Fibroblast of villous mesenchyme (primary cell): ENCODE measurements at places on chromosomes 11 and 22.

DNA sequence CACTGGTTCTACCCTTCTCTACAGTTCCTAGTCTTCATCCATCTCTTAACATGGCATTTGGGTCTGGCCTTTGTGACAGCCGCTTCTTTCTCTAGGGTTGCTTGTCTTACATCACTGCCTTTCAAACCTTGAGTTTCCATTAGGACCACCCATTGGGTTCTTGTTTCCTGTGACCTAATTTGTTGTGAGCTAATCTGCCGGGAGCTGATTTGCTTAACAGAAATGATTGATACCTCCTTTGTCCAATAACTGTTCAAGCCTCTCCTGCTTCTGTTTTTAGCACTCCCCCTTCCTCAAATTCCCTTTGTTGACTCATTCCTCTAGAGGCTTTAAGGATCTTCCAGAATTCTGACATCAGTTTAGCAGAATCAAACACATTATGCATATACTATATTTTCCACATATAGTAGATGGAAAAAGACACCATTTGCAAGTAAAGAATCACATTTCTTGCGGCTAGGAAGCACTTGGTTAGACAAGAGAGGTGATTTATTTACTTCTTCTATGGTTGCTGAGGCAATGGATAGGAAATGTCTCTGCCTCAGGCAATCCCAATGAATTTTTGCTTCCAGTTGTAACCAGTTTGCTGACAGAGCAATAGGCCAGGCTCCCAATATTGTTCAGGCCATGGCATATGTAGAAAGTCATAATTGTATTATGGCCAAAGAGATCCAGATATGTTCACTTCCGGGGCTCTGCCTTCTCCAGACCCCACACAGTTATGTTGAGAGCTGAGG lies 130.7 kb downstream of the SNX19 start:
- peak; percentile 45 for DNase-seq

GRCh38 chr22:21068681-21069276 lies 23.0 kb downstream of the LRRC74B start:
- no peak for DNase-seq

DNA sequence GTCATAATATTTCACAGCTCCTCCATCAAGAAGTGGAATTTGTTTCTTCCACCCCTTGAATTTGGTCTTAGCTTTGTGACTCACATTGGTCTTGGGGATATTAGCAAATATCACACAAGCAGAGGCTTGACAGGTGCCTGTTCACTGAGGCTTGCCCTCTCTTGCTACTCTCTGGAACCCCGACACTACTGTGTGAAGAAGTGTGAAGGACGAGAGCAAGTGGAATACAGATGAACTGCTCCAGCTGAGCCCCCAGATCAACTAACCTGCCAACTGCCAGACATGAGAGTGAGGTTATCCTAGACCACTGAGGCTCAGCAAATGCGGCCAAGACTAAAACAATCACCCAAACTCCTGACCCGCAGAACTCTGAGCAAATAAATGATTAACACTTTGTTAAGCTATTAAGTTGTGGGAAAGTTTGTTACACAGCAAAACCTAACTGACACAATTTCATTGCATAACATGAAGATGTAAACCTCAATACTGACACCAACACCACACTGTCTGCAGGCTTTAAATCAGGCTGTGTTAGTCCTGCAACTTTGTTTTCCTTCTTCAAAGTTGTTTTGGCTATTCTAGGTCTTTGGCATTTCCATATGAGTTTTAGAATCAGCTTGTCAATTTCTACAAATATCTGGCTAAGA lies 142.5 kb downstream of the APOL5 start:
- DNase-seq, result no peak

DNA sequence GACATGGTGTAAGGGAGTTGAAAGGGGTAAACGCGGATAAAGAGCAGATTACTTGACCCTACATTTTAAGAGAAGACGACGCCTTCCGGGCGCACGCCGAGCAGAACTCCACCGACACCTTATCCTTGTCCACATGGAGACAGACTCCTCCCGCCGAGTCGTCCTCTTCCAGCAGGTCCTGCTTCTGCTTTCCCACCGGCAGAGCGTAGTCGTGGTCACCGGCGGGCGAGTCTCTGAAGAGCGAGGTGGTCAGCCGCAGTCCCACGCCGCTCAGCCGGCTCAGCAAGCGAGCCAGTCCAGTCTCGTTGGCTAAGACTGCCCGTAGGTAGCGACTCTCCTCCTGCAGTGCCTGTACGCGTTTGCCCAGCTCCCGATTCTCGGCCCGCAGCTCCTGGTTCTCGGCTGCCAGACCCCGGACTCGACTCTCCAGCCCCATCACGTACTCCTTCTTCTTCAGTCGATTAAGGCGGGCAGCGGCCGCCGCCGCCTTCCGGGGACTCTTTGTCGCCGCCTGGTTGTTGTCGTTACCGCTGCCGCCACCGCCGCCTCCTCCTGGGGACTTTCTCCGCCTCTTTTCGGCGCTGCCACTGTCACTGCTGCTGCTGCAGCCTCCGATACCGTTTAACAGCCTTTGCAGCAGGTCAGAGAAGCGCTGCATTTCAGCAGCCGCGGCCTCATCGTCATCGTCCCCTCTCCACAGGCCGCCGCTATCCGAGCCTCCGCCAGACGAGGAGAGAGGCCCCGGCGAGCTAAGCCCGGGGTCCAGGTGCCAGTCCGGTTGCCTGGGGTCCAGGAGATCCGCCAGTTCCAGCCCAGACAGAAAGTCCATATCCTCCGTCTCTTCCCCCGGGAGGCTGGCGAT lies 945 bp downstream of the CREBZF start:
- DNase-seq, result peak; percentile 70
